ENCODE measurements at places on chromosomes 7 and 10.

DNA sequence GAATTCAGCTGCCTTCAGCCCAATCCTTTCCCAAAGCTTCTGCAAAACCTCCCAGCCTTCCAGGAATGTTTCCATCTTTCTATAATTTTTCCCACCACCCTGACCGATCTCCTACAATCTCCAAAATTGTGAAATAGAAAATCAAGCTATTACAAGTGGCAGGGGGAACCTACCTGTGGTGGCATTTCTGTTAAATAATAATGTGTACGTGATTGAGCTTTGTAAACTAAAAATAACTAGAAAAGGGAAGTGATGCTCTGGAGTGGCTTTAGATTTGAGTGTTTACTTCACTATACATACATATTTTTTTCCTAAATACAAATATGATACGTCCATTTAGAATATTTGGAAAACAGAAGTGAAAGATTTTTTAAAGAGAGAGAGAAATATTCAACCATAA is 593.6 kb downstream of the GRM8 start:
- no peak for DNase-seq

DNA sequence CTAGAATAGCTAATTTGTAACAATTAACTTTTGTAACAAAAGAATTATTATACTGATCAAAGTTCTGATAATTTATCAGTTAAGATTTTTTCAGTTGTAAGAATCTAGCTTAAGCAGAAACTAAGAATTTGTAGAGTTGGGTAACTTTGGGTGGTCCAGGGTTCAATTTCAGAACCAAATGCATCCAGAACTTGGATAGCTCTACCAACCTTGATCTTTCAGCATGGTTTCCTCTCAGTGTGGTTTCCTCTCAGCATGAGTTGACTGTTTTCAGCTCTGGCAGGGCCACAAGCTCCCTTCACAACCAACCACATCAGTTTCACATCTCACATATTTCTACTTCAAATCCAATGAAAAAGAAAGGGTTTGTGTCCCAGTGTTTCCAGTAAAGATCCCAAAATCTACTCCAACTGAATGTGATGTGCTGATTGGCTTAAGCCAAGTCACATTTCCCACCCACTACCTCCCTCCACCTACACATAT is 3.3 kb upstream of the FAS start:
- no peak for DNase-seq

GRCh38 chr7:37541810-37542443 is 93.3 kb upstream of the ELMO1 start:
- DNase-seq, result no peak

DNA sequence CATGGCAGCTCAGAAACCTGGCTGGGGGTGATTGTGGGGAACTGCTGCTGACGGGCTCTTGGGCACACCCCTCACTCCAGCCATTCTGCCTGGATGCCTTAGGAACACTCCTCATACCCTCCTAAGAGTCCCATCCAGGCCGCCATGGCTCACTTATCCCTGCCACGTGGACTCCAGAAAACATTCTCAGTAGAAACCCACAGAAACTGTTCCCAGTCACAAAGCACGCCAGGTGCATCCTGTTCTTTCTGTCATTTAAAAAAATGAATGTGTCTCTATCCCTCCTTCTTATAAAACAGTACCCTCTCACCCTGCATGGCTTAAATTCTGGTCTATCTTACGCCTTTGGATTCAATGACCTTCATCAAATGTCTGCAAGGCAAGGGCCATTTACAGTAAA is 177.7 kb downstream of the CUX1 start:
- no peak for DNase-seq

GRCh38 chr7:22481726-22482125 is 18.3 kb downstream of the STEAP1B start:
- DNase-seq, result no peak

DNA sequence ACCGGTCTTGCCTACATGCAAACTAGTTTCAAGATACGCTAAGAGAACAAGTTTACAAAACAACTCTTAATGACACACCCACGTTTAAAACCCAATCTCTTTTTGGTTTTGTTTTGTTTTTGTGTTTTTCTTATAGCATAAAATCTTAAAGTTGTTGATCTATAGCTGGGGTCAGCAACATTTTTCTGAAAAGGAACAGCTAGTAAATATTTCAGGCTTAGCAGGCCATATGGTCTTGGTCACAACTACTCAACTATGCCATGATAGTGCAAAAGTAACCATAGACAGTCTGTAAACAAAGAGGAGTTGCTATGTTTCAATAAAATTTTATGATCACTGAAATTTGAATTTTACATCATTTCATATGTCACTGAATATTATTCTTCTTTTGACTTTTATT is 327.4 kb downstream of the AGMO start:
- no peak for DNase-seq

- no peak for DNase-seq
These were observed 37.6 kb downstream of the KCNH2 start for GRCh38 chr7:150940431-150941102.

GRCh38 chr7:28785041-28785995 is 172.8 kb downstream of the TRIL start:
- no peak for DNase-seq

DNA sequence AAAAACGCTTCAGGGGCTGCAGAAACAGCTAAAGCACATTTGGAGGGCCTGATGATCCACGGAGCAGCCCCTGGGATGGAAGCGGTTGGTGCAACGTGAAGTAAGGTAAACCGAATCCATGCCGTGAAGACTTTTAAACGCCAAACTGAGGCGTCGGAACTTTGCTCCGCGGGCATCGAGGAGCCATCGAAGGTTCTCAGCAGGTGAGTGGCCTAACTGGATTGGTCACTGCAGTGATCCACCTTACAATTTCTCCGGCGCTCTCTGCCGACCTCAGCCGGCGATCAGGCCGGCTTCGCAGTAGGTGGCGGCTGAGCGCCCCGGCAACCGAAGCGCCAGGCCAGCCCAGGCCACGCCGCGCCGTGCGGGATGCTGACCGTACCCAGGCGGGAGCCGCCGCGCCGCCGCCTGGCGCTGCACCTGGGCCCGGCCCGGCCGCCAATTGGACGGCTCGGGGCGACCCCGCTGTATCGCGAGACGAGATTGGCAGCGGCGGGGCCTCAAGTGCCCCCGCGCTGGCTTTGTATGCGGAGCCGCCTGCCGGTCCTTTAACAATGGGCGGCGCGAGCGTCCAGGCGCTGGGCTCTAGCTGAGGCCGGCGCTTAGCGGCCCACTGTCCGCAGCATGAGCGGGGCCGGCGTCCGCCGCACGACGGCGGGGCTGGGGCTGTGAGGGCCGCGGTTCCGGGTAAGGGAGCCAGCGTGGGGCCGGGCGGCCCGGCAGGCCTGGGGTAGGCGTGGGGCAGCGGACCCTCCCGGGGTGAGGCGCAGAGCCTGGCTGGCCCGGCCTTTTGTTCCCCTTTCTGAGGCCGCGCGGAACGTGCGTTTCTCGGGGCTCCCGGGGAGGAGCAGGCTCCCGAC is at the start of gene CCNJ:
TSS of gene CCNJ (plus strand) at position 551 of the 860 bp plus-strand sequence. CDS start 811 bp downstream, outside the sequence.
- peak; percentile 87 for DNase-seq

GRCh38 chr7:136179851-136180721 is 202.9 kb upstream of the MTPN start:
- no peak for DNase-seq

DNA sequence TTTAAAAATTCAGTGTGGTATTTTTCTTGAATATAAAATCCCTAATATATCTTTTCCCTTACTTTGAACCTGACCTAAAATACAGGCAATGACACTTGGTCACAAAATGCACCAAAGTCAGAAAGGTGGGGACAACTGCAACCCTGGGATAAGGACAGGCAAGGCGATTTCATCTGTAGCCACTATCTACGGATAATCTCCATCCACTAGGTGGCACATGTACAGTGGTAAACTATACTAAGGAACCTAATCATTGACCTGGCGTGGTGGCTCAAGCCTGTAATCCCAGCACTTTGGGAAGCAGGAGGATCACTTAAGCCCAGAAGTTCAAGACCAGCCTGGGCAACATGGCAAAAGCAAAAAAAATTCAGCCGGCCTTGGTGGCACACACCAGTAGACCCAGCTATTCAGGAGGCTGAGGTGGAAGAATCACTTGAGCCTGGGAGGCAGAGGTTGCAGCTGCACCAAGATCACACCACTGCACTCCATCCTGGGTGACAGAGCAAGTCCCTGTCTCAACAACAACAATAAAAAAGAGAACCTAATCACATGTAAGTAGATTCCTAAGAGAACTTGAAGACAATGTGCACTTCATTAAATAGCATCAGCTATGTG is 98.9 kb downstream of the KMT2C start:
- peak; percentile 62 for DNase-seq

DNA sequence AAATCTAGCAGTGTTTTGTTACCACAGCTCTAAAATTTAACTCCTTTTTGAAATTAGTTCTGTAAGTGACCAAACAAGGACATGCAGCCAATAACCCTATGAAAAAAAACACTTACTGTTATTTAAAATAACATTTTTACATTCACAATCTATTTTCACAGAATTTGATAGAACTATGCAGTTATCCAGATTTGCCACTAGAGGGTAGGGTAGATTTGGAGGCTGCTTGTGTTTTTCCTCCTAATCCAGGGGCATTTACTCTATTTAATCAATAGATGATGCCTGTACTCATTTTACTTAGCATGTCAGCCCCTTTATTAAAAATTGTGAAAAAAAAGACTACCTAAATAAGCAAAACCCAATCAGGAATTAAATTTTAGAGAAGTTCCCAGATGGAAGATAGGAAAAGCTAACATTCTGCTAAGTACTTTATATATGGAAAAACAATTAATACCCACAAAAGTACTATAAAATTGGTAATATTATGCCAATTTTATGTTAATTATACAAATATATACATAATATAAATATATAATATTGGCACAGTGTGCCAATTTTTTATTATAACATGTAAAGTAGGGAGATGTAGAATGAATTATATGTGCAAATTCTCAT is 18.1 kb upstream of the LIPK start:
- DNase-seq, result peak; percentile 18

DNA sequence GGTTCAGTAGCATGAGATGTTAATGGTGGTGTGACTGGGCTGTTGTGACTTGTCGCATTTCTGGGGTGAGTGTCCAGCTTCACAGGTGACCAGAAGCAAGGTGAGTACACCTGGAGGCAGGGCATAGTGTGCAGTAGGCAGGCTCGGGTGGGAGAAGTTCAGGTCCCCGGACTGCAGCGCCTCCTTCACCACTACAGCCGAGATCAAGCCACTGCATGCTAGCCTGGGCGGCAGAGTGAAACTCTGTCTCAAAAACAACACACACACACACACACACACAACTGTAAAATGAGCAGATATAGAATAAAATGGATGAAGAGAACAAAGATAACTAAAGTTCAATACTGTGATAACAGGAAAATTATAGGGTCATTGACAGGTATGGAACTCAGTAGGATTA is 11.1 kb upstream of the PARD3 start:
- DNase-seq, result no peak

DNA sequence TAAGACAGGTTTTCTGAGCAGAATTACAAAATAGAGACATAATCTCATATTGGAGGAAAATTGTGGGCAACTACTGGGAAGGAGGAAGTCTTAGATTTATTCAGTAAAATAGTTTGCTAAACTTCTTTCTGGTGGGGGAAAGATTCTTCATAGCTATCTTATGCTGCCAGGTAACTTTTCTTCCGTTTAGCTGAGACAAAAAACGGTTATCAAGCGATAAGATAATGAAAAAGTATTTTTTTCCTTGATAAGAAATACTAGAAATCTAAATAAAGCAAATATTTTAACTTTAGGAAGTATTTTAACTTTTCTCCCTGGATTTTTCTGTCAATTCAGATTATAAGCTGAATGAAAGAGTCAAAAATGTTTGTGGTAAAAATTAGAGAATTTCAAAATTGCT is 52.3 kb downstream of the JMJD1C start:
- no peak for DNase-seq

DNA sequence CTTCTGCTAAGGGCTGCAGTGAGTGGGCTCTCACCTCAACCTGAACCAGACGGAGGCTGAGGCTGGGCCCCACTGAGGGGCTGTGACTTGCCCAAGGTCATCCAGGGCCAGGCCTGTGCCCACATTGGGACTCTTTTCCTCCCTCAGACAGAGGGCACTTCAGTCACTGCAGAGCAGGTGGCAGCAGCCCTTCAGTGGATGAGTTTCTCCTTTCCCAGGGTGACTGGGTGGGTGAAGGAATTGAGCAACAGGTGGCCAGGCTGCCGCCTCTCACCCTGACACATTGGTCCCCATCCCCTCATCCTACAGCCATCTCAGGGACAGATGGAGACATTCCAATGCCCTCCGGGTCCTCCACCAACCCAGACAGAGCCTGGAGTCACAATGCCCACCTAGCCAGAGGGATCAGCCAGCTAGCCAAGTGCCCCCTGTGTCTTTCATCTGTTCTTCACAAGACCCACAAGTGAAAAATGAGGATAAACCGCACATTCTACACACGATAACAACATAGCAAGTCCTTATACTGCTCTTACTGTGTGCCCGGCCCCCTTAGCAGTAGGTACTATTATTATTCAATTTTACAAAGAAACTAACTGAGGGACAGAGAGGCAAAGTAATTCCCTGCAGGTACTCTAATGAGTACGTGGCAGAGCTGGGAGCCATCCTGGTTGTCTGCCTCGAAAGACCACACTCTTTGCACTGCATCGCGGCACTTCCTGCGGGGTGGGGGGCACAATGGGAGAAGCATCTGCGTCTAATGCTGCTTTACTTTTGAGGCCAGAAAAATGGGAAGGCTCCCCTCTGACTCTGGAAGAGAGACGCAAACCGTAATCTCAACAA is 1.7 kb upstream of the SLC18A3 start:
- DNase-seq, result no peak

DNA sequence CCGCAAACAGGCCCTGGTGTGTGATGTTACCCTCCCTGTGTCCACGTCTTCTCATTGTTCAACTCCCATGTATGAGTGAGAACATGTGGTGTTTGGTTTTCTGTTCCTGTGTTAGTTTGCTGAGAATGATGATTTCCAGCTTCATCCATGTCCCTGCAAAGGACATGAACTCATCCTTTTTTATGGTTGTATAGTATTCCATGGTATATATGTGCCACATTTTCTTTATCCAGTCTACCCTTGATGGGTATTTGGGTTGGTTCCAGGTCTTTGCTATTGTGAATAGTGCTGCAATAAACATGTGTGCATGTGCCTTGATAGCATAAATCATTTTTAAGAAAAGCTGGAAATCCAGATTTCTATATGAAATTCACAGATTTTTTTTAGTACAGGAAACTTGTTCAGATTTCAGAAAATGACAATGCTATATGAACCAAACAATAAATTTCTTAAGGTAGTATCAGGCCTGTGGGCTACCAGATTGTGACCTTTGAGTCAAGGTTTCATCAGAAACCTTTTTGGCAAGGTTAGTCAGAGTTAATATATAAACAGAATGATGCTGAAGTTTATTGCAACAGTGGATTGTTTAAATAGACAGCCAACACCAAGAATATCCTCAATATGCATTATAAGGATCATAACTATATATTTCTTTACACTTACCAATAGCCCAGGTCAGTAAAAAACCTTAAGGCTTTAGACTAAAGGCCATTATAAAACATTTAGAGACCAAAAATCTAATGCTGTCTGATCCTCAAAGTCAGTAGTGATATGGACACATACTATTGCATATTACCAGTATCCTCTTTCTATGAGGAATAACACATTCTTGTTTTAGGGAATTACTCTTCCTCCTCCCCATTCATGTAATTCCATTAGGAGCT is 68.7 kb upstream of the PAPSS2 start:
- no peak for DNase-seq
